ENCODE measurements at places on chromosomes 6 and 20. TPM values are rescaled to one million over a fixed set of nuclear protein-coding genes. Genes with fewer than 3 reads are reported as not detected.

DNA sequence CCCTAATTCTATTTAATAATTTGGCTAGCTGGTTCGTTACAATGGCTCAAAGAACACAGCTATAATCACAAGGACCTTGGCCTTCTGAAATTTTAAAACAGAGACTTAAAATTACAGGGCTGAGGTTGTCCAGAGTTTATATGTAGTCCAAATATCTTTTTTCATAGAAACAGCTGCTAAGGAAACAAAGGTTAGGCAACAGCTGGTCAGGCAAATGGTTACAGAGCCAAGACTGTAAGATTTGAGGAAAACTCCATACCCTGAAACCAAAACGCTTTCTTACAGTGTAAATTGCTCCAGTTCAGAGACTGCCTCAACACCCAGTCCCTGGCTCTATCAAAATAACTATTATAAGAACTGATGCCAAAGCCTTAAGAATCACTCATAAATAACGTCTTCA lies 9.7 kb upstream of the ARHGAP18 start:
- DNase-seq = no peak

The ZHX3 gene
- total RNA-seq = 29.0 TPM

DNA sequence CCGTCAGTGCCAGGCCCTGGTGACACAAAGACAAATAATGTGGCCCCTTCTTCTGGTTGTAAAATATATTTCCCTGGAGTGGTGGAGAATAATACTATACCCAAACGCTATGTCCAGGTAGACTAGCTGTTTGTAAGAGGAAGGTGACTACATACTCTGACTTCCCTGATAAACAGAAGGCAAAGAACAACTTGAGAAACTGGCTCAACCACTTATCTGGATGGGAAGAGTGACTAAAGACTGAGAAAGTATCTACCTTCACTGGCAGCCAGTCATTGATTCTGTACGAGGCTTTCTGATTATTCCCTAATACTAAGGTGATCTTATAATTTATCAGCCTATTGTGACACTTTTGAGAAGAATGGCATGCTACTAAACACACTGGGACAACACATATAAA lies 569.7 kb downstream of the EPHA7 start:
- no peak for DNase-seq

GRCh38 chr20:53163486-53163885 lies 191.3 kb downstream of the TSHZ2 start:
- DNase-seq = no peak

DNA sequence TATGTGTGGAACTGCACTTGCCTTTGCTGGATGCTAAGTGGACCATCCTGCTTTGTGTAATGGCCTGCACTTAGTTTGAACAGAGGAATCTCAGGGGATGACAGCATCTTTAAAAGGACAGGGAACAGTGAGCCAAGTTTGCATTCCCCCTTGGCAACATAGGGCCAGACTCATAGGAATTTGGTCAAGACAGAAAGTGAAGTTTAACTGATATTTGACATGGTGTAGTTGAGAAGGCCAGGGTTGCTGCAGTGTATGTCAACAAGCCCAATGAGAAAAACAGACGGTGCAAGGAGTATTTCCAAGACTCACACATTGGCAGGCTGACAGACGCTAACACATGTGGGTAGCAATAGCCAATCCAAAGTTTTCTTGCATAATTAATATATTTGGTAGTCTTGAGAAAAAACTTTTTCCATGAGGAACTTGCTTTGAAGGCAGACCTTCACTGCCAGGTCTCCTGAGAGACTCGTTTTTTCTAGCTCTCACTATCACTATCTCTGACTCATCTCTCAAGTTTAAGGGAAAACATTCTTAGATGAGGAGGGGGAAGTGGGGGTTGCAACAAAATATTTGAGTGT lies 213.8 kb downstream of the IBTK start:
- peak; percentile 17 for DNase-seq

GRCh38 chr6:119020597-119021561 lies 57.6 kb downstream of the FAM184A start:
- no peak for DNase-seq

GRCh38 chr20:17499041-17499440 lies 32.1 kb downstream of the BFSP1 start:
- no peak for DNase-seq

GRCh38 chr20:31494131-31494530 lies 19.0 kb downstream of the REM1 start:
- DNase-seq = no peak

DNA sequence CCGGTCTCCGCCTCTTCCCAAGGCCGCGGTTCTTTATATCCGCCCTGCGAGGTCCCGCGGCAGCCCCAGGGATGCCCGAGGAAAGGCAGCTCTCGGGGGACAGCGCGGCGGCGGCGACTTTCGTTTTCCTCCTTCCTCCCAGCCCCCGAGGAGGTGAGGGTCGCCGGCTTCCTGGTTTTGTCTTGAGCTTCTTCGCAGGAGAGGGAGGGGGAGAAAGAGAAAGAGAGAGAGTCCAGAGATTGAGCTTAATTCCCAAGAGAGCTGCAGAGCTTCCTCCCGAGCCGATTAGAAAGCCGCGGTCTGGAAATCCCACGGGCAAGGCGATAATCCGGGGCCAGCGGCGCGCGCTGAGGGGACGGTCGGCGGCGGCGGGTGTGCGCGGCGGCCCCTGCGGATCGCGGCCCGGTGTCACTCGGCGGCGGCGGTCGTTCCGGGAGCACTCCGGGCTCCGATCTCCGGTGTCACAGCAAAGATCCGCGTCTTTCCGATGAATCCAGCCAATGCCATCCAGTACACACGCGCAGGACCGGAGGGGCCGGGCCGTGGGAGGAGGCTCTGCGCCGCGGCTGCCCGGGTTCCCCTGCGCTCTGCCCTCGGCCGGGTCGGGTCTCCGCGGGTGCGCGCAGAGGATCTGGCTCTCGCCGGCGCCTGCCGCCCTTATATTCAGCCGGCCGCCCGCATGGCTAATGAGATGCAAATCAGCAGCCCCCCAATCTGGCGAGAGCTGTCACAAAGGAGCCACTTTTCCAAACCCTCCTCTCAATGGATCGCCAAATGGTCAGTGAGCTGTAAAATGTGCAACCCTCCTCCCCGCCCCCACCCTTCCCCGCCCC lies at the start of gene DLL1:
TSS of gene DLL1 (minus strand) at position 783 of the 833 bp plus-strand sequence. CDS start 939 bp downstream, outside the sequence.
- DNase-seq = peak; percentile 56

- peak; percentile 23 for DNase-seq
Measured at GRCh38 chr6:81808851-81809570, 56.5 kb upstream of the TENT5A start.

The LMBRD1 gene
- total RNA-seq = 36.8 TPM

The EPB41L1 gene
- 20.0 TPM for total RNA-seq

The LGSN gene
- total RNA-seq = not detected
